Anterior cingulate cortex (tissue), 58 donors: ENCODE measurements at places on chromosomes 1 and 21.

DNA sequence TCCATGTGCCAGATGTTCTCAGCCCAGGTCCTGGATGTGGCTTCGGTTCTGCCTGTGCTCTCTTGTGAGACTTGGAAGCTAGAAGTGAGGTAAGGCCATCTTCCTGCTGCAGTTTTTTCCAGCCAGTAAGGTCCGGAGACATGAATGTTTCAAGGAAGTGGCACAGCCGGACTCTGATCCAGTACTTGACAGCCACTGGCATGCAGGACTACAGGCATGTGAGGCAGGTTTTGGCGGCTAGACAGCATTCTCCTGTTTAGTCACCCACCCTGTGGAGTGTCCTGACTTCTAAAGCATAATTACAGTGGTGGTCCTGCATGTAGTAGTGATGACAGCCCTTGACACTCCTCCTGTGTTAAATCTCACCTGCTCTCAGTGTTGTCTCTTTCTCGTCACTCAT, 72.3 kb downstream of the TNFSF4 start:
- DNase-seq, result no peak

DNA sequence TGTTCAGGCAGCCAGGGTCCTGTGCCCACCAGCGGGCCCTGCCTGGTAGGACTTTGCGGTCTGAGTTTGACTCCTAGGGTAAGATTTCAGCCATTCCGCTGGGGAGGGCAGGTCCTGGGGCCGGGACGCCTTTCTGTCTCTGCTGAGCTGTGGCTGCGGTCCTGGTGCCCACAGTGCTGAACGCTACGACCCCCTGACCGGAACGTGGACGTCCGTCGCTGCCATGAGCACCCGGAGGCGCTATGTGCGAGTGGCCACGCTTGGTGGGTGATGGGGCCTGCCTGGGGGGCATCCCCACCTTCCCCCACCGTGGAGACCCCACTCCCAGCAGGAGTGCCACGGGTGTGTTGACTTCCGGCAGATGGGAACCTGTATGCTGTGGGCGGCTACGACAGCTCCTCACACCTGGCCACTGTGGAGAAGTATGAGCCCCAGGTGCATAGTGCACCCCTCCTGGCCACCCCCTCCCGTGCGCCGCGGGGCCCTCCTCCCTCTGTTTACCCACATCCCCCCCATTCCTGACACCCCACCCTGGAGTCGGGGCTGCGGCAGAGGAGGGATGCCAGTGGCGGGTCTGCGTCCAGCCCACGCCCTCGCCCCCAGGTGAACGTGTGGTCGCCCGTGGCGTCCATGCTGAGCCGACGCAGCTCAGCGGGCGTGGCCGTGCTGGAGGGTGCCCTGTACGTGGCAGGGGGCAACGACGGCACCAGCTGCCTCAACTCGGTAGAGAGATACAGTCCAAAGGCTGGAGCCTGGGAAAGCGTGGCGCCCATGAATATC, 2.3 kb upstream of the PLEKHN1 start:
- no peak for DNase-seq

- DNase-seq, result no peak
Observed at GRCh38 chr1:153404768-153405167, 11.6 kb upstream of the S100A7A start.

DNA sequence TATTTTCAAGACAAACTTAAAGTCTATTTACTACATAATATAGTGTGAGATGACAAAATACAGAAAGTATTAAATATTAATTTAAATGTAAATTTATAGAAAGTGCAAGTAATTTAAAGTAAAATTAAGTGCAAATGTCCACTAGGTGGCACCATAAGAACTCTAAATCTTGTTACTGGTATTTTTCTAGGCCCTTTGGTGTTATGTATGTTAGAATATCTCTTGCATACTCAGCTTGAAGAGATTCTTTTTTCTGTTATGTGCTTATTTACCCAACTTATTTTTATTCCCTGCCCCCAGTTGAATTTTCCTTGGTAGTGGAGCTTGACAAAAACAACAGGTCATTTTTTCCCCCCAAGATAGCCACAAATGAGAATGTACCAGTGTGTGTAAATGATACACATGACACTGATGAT, 71.5 kb downstream of the RPS6KC1 start:
- DNase-seq, result no peak

DNA sequence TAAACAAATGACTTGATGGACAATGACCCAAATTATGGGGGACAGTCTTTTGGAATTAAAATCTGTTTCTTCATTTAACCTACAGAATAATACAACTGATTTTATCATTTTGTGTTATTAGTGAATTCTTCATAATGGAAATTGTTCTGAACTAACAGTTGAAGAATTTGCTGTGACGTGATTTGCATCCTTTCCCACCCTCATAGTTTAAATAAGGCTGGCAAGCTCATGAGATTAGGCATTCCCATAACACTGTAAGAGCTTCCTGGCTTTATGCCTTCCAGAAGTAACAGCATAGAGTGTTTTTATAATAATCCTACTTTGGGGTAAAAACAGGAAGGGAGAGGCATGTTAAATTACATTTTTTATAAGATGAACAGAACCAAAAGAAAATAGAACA, 95.7 kb downstream of the ATP6V1G3 start:
- no peak for DNase-seq

GRCh38 chr1:38938722-38939260, 2.8 kb downstream of the RHBDL2 start:
- DNase-seq, result no peak

- DNase-seq, result no peak
Observed at GRCh38 chr1:203168991-203169390, 6.6 kb downstream of the MYBPH start.

DNA sequence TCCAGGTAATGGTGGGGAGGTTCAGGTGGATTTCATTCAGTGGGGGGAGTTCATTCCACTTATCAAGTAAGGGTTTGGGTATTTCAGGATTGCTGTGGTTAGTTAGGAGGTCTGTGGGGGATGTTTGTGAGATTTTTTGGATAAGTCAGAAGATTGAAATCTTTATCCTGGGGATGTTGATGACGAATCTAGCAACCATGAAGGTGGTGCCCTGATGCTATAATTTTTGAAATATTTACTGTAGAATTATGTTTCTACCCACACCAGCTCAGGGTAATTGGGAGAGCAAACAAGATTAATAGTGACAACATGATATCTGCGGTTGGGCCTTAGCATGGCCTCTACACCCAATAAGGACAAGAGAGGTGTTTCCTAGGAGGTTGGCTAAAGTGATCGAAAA, 28.3 kb downstream of the SUCO start:
- DNase-seq, result no peak

- DNase-seq, result no peak
Observed at GRCh38 chr1:15724949-15725880, 10.8 kb upstream of the SLC25A34 start.

- no peak for DNase-seq
Observed at GRCh38 chr1:41319807-41320711, 41.2 kb upstream of the FOXO6 start.

GRCh38 chr1:209810783-209811182, 4.8 kb upstream of the IRF6 start:
- no peak for DNase-seq

GRCh38 chr1:56447823-56448222, 131.5 kb downstream of the PLPP3 start:
- no peak for DNase-seq

DNA sequence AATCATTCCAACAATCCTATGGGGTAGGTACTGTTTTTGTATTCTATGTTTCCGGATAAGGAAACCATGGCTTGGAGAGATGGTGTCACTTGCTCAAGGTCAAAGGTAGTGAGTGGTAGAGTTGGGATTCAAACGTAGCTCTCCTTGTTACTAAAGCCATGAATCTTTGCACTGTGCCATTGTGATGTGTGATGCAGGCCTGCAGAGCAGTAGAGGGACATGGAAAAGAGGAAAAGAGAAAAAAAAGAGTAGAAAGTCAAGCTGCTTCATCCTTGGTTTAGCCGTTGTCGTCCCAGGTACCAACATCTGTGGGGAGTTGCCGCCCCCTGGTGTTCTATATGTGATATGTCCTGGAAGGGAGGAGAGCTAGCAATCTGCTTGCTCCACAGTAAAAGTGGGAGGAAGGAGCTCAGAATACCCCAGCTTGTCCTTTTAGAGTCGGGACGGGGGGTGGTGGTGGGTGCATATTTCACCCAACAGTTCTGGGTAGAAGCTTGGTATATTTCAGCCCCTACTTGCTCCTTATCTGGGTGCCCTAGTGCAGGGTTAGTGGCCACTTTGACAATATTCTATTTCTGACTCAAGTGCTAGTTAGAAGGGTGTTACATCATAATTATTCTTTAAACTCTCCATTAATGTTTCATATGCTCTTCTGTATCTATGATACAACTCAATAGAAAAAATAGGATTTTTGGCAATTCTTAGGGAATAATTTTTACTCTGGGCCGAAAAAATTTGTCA, 98.4 kb downstream of the EBNA1BP2 start:
- peak; percentile 46 for DNase-seq

GRCh38 chr1:169475806-169476387, 9.8 kb downstream of the SLC19A2 start:
- no peak for DNase-seq

- DNase-seq, result no peak
Observed at GRCh38 chr1:117612517-117613248, 6.8 kb downstream of the TENT5C start.

- DNase-seq, result no peak
Observed at GRCh38 chr1:18077657-18078215, 29.9 kb upstream of the IGSF21 start.

- no peak for DNase-seq
Observed at GRCh38 chr1:162726555-162726954, 63.9 kb upstream of the HSD17B7 start.

DNA sequence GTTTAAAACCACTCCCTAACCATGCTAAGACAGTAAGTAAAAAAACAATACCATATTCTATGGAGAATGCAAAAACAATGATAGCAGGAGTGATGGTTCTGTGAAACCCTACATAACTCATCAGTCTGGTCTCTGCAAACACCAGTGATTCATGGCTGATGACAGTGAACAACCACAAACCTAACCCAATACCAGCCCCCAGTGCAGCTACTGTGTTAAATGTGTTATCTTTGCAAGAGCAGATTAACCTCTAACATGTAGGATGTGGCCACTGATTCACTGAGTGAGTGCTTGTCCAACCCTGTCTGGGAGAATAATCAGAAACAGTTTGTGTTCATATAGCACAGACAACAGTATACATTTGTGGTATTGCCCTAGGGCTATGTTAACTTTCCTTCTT, 100.2 kb upstream of the COG2 start:
- no peak for DNase-seq

- DNase-seq, result no peak
Observed at GRCh38 chr1:20109223-20109856, 10.0 kb downstream of the PLA2G2D start.

DNA sequence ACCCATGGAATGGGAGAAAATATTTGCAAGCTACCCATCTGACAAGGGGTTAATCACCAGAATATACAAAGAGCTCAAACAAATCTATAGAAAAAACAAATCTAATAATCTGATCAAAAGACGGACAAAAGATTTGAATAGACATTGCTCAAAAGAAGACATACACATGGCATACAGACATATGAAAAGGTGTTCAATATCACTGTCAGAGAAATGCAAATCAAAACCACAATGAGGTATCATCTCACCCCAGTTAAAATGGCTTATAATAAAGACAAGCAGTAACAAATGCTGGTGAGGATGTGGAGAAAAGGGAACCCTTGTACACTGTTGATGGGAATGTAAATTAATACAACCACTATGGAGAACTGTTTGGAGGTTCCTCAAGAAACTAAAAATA, 600.9 kb downstream of the SMYD3 start:
- DNase-seq, result no peak

DNA sequence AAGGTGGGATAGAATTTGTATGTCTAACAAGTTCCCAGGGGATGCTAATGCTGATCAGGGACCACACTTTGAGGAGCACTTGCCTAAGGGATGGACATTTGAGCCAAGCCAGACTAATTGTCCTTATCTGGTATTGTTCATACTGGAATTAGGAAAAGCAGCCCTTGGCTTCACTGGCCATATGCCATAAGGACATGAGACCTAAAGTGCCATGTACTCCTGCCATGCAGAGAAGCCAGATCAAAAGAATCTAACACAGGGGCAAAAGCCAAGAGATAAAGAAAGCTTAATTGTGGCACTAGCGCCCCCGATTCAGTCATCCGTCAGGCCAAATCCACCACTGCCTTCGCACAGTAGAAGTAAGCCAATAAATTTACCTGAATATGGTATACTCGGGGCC, 45.7 kb downstream of the RNF11 start:
- DNase-seq, result no peak

GRCh38 chr1:155608888-155609225, 1.2 kb upstream of the MSTO1 start:
- DNase-seq, result no peak

GRCh38 chr1:98203466-98203865, 282.6 kb upstream of the DPYD start:
- no peak for DNase-seq

DNA sequence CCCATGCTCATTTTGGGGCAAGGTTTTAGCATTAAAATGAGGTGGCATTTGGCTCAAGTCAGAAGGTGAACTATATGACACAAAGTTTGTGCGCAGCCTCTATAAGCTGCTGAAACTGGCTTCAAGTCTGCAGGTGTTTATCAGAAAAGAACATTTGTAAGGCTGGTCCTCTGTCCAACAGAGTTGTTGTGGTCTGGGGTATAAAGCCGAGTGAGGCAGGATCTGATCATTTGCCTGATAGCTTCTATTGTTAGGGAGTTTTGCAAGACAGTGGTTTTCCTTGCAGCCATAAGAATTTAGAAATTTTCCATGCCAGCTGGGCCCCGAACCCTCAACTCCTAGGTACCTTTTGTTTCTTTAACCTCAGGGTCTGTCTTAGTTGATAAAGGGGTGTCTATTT, 130.8 kb downstream of the PGBD5 start:
- DNase-seq, result no peak

- no peak for DNase-seq
Observed at GRCh38 chr1:44934791-44935190, 51.6 kb downstream of the EIF2B3 start.

GRCh38 chr21:44534688-44535087, 5.3 kb downstream of the KRTAP10-1 start:
- no peak for DNase-seq

DNA sequence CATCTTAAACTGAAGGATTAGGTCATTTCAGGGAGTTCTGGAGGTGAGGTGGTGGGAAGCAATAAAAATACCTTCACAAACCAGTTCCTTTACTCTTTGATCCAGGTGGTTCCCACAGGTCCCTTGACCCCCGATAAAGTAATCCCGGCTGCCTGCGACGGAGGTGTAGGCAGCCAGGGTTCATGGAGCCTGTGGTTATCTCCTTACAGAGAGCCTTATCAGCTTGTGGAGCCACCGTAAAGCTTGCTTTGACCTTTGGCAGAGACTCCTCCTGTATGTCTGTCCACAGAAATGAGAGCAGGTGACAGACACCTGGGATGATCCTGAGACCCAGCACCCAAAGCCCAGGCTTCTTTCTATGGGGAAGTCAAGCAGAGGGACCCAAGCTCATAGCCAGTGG, 243.4 kb downstream of the KIF26B start:
- no peak for DNase-seq
